ENCODE measurements at places on chromosomes 11 and 22.

- DNase-seq: peak; percentile 82
Observed at GRCh38 chr11:14413307-14414069, 54.5 kb upstream of the RRAS2 start.

- peak; percentile 23 for DNase-seq
Observed at GRCh38 chr11:59766542-59767224, 11.5 kb downstream of the STX3 start.

DNA sequence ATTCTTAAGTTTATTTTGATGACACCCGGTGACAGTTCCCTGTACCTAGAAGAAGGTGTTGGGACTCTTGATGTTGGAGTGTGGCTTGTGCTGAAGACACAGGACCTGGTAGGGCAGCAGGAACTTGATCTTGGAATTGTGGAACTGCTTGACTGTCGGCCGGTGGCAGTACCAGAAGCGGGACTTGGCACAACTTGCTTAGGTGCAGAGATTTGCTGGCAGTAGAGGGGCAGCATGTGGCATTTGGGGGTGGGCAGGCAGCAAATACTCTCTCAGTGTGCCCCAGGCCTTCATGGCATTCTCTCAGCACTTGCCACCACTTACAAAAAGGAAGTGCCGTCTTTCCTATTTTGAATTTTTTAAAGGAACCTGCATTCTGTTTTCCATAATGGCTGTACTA is 3.6 kb downstream of the PEX26 start:
- no peak for DNase-seq

DNA sequence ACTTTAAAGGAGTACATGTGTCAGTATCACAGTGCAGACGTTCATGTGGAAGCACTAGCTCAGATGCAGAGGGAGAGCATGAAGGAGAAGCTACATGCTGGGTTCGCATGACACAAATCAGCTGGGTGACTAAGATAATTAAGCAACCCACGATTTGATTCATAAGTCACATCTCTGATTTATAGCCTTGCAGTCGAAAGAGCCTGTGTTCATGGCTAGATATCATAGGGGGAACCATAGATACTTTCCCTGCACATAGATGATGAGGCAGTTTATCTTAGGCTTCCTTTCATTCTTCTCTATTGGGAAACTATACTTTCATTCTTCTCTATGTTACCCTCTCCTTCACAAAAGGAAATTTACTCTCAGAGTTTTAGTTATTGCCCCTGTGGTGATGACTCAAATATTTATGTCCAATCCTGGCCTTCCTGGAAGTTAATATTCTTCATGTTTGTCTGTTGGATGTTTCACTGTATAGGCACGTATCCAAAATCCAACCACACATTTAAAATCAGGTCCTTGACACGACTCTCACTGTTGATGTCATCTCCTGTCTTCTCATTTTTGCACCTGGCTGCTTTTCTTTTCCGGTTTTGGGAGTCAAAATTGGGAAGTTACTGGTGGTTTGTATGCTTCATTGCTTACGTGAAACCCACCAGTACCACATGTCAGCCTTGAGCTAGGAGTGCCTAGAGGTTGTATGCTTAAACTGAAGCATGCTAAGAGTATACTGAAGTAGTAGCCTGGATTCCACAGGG is 56.3 kb upstream of the SLC5A12 start:
- DNase-seq: no peak

DNA sequence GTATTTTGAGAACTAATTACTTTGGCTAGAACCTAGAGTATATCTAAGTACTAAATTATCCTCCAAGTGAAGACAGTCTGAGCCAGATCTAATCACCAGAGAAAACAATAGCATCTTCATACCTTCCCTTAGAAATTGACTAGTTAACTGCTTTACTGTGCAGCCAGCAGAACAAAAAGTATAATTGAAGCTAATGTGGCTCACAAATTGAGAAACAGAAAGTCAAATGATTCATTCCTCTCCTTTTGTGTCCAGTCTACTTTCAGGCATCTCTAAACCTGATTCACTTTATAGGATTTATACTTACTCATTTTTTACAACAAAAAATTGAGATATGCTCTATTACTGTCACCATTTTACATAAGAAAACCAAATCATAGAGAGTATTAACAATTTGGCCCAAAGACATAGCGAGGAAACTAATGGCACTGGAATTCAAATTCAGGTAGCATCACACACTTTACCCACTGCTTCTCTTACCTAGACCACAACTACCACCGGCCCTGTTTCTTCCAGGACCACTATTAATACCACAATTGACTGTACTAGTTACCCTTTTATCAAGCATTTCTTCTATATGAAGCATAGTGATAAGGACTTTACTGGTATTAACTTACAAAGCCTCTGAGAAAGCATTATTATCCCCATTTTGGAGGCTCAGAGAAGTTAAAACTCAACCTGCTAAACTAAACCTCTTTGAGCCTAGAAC is 1402.6 kb upstream of the TENM4 start:
- DNase-seq: no peak

DNA sequence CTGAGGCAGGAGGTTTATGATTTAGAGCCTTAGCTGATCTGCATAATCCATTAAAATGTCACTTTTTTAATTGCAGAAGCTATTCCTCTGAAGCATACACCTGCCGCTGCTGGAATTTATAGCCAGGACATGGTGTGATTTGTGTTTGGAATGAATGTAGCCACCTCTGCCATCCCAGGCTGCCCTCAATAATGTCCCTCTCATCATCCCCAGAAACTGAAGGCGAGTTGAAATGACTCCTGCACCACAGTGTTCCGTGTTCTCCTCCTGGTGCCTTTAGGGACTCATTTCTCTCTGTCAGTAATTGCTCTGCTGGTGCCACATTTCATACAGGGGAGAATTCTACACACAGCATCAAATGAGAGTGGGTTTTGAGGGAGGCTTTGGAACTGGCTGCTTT is 191.0 kb downstream of the C11orf91 start:
- DNase-seq: no peak

DNA sequence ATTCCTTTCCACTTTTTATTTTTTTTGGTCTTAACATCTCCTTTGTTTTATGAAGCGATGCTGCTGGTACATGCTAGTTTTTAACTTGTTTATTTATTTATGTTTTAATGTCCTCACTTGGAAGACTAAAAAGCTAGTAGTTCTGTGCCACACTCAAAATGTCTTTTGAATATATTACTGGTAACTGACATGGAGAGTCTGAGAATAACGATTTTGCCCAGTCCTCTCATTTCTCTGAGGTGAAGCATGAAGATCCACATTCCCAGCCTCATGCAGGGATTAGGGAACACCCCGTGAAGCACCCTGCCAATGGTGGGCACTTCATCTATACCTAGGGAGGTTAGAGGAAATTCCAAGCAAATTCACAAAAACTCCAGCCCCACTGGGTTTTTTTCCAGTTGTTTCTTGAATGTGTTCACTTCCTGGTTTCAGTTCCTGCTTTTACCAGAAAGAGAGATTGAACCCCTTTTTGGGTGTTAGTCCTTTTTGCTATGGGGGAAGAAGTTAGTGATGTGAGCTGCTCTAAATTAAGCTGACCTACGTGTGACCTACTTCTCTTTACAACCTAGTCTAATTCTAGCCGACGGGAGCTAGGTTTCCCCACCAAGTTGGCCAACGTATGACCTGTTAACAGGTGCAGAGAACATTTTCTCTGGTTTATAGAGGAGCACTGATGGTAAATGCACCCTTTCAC is 106.1 kb downstream of the SLC1A2 start:
- no peak for DNase-seq

- peak; percentile 78 for DNase-seq
Observed at GRCh38 chr11:117843666-117844484, 19.3 kb upstream of the FXYD2 start.

GRCh38 chr11:102580185-102580951 is 44.8 kb downstream of the MMP20 start:
- DNase-seq: no peak

DNA sequence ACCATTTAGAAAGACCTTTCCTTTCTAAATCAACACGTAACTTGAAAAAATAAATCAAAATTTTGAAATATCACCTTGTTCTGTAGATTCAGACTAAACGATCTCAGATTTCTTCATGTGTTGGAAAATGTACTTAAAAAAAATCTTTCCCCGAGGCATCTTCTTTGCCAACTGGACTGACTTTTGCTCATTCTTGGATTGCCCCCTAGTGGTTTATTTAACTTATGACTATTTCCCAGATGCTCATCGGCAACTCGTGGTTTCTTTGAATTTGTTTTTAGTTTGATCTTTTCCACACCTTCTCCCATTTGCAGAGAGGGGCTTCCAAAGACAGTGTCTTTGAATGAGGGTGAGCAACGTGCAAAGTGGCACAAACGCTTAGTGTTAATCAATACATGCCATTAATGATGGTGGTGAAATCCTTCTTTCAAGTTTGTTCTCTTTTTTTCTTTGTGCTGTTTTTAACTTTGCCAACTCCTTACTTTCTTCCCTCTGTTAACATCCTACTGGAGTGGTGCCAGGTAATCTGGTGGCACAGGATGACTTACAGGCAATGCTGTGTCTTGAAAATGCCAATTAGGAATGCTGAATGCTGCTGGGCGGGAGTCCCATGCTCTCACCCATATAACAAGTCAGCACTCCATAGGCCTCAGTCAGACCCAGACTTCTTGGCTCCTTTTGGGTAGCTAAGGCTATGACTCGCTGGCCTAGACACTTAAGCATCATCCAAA is 18.3 kb downstream of the PRSS23 start:
- no peak for DNase-seq

- DNase-seq: peak; percentile 56
Observed at GRCh38 chr11:118438314-118438931, 2.1 kb downstream of the KMT2A start.

GRCh38 chr11:2675540-2675939 is 24.3 kb downstream of the KCNQ1OT1 start:
- peak; percentile 77 for DNase-seq

DNA sequence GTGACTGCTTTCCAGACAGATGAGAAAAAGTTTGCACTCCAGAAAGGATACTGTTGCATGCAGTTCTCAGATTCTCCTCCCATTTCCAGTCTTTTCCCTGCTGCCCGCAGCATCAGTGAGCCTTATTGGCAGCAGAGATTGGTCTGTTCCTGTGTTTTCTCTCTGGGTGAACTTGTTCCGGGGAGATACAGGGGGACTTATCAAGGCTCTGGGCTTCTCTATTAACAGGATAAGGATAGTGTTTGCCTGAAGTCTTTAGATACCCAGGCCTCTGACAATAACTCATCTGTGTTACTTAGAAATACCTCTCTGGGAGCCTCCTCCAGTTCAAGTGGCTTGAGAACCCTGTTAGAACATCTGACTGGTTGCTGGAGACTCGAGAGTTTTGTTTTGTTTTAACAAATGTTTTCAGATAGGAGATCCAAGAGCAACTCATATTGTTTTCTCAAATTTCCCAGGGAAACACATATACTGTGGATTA is 154.7 kb downstream of the BLID start:
- DNase-seq: no peak

DNA sequence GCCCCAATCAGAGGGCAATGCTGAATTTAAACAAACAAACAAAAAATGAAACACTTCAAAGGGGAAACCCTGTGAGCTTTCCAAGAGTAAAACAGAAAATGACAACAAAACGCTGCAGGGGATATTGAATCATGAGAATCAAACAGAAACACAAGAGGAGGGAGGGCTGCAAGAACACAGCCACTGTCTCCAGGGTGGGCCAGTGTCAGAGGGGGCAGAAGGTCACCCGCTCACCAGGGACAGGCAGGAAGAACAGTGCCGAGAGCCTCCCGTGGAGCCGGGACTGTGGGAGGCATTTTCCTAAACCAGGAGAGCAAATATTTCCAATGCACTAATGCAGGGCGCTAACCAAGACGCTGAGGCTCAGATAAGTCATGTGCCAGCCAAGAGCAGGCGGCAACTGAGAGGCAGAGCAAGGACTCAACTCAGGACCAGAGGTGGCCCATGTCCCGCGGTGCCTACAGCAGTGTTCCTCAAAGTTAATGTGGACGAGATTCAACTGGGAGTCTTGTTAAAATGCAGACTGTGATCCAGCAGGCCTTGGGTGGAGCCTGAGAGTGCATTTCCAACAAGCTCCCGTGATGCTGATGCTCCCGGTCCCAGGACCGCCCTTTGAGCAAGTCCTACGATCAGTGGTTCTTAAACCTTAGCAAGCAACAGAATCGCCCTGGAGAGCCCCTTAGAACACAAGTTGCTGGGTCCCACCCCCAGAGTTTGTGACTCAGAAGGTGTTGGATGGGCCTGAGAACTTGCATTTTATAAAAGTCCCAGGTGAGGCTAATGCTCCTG is 197.2 kb downstream of the TENM4 start:
- DNase-seq: no peak

- no peak for DNase-seq
Observed at GRCh38 chr11:11558396-11558795, 63.4 kb downstream of the GALNT18 start.

GRCh38 chr11:113908098-113908497 is 3.5 kb downstream of the HTR3B start:
- DNase-seq: no peak

DNA sequence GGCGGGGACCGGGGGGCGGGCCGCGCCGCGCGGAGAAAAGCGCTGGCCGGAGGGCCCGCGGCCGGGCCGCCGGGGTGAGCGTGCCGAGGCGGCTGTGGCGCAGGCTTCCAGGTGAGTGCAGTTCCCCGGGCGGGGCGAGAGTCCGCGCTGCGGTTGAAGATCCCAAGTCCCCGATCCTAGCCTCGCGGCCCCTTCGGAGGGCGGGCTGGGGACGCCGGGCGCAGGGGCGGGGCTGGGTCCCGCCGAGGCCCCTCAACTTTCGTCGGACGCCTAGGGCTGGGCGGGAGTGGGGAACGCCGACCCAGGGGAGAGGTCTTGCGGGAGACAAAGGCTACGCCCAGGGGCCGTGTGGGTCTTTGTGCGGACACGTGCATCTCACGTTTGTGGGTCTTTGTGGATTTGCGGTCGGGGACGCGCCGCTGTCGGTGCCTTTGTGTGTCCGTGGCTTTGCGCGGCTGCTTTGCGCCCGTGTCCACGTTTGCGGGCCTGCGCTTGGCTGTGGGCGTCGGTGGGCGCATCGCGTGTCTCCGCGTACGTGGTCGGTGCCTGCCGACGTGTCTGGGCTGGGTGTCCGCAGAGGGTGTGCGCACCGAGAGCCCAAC is at the start of gene TSKU:
TSS of gene TSKU (plus strand) at position 63 of the 602 bp plus-strand sequence. CDS start 12,261 bp downstream, outside the sequence.
- DNase-seq: peak; percentile 78

DNA sequence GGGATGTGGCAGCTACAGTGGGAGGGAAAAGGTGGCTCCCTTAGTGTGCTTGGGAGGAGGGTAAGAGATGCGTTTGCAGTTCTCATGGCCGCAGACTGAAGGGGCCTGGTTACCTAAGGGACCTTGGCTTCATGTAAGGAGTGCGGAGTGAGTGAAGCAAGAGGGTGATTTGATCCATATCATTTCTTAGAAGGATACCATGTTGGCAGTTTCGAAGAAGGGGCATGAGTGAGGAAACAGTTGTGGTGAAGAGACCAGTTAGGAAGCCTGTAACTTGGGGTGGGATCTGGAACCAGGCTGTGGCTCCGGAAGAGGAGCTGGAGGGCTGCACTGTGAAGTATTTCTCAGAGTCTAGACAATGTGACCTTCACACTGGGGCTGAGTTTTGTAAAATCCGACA is 45.0 kb downstream of the ST3GAL4 start:
- no peak for DNase-seq

- no peak for DNase-seq
Observed at GRCh38 chr22:49354516-49355210, 473.0 kb downstream of the BRD1 start.

DNA sequence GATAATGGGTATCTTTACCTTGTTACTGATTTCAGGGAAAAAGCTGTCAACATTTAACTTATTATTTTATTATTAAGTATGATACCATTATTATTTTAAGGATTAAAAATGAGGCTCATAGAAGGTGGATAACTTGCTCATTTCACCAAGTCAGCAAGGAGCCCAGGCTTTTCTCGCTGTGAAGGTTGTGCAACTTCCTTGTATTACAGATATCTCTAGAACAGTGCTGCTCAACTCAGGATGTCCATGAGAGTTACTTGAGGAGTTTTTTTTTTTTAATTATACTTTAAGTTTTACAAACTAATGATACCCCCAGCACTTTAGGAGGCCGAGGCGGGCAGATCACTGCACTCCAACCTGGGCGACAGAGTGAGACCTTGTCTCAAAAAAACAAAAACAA is 98.2 kb downstream of the INSC start:
- DNase-seq: no peak
